ENCODE measurements at places on chromosomes 2 and 18.

- no peak for DNase-seq
These were observed 4.5 kb upstream of the COL3A1 start for GRCh38 chr2:188969651-188970050.

- no peak for DNase-seq
These were observed 20.2 kb upstream of the ACVR2A start for GRCh38 chr2:147824620-147825019.

DNA sequence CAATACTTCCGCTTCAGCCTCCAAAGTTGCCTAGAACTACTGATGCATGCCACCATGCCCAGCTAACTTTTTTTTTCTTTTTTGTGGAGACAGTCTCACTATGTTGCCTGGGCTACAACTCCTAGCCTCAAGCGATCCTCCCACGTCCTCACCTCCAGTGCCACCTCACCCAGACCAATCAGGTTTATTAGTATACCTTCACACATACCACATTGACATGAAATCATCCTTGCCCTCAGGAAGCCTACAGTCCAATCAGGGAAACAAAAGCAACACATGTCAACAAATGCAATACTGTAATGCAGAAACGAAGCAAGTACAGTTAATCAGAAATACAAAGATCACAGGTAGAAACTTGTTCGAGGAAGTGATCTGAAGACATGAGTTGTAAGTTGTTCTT, 4.0 kb downstream of the TRIP12 start:
- no peak for DNase-seq

- DNase-seq, result peak; percentile 33
These were observed 57.3 kb downstream of the THNSL2 start for GRCh38 chr2:88227446-88227845.

GRCh38 chr2:234075947-234076346, 25.4 kb downstream of the SPP2 start:
- DNase-seq, result no peak

GRCh38 chr18:79457239-79457638, 61.5 kb downstream of the NFATC1 start:
- DNase-seq, result no peak

GRCh38 chr18:42275949-42276730, 321.1 kb downstream of the PIK3C3 start:
- DNase-seq, result no peak

DNA sequence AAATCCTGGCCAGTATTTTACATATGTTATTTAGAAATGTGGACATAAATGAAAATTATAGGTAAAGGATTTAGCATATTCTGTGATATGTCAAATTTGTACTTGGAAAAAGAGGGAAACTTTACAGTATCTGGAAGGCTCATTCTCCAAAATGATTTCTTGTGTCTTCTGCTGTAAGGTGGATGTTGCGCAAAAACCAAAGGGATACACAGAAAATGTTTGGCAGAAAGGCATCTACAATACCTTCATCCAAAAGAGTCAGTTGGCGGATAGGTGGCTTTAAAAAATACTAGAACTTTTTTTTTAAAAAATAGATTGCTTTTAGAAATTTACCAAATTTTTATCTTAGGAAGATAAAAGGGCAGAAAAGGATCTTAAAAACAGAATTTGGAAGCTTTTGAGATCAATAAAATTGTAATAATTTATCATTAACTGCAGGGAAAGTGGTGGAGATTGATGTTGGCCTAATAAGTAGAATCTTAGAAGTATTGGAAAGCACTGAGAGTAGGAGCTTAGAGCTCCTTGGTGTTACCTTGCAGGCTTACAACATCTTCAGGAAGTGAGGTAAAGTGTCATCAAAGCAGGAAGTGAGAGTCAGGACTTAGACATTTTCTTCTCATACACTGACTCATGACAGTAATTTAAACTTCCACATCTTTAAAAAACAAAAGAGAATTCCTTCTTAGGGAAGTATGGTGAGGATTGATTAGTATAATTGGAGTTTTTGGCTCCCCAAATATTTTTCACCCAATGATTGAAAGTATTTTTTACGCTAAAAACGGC, 2.1 kb downstream of the NABP1 start:
- DNase-seq, result no peak

DNA sequence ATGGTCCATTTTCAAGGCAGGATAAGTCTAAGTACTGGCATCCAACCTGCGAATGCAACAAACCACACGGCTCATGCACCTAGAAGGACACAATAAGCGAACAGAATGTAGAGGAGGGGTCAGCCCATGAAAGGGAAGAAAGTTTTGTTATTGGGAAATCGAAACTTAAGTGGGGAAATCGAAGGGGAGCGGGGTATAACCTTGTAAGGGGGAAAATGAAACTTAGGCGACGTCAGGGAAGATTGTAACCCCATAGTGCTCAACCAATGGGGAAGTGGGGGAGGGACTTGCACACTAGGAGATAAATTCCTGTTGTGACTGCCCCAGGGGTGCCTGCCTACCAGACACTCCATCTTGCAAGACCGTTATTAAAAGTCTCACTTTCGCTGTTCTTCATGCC, 15.6 kb upstream of the OTOF start:
- DNase-seq, result no peak

DNA sequence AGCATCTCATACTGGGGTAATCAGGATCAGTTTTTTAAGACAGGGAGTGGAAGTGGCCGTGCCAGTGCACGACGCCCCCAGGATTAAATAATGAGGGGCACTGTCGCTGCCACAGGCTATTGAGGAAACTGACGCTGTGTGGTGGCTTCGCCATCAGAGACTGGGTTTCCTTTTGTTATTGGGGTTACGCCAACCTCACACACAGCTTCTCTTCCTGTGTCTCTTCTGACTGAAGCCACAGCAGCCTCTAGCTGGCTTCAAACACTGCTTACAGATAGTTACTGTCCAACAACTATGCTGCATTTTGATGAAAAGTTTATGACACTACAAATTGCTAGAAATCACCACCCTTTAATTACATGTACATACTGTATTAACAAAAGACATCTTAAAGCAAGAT, 521.9 kb upstream of the SALL3 start:
- no peak for DNase-seq

GRCh38 chr2:23273786-23274185, 111.2 kb upstream of the KLHL29 start:
- DNase-seq, result no peak
